ENCODE measurements at places on chromosomes 16 and 17.

DNA sequence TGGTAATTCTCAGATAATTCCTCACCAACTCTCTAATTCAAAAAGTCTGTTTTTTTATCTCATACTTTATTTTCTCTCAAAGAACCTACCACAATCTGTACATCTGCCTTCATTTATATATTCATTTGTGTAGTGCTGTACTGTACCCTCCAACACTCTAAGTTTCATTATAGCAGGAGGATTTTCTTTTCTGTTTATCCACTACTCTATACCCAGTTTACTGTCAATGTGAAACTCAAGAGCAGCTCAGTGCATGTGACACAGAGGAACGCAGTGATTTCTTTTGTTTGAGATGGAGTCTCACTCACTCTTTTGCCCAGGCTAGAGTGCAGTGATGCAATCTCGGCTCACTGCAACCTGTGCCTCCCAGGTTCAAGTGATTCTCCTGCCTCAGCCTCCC is 117.8 kb downstream of the ADAMTS18 start:
- DNase-seq, result no peak

DNA sequence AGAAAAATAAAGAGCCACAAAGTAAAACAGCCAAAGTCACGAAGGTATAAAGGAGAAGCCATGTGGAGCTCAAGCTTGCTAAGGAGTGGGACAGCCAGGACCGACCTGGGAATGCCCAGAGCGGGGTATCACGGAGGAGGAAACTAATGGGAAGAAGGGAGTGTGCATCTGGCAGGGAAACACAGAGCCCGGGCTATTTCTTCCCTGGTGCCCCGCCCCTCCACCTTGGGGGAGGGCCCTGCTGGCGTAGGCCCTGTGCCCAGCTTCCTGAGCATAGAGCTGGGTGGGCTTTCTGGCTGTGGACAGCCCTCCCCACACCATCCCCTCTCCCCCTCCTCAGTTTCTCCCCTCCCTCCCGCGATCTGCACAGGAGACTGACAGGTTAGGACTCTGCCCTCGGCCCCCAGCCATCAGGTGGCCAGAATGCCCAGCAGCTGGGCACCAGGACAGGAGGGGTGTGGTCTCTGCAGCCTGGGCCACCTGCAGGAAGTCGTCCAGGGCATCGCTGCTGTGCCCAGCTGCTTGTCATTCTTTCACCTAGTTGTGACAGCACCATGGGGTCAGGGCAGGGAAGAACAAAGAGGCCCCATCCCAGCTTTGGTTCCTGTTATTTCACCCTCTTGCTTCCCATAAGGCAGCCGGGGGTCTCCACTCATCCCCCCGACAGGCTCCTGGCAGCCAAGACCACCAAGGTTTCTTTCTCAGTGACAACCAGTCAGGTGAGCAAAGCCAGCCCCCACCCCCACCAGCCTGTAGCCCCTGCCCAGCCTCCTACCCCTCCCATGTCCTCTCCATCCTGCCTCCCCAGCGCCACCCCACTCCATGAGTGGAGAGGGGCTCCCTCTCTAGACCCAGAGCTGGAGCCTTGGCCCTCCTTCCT is 7.1 kb upstream of the DCAF7 start:
- DNase-seq, result no peak

DNA sequence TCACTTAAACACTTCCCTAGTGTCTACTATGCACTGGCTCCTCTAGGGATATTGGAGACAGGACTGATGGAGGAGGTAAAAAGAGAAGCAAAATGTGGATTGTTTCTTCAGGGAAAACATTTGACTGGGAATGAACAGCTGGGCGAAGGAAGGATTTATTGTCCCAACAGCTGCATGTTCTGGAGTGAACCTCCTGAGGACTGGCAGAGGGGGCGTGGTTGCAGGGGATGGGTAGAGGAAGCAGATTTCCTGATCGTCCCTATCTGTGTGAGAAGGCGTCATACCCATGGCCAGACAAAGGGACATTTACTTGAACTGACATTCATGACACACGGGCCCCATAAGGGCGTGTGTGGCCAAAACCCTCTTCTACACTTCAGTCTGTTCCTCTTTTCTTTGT is 321.5 kb downstream of the MAP2K4 start:
- no peak for DNase-seq

- no peak for DNase-seq
Measured at GRCh38 chr17:72182371-72182873, 61.6 kb downstream of the SOX9 start.

- DNase-seq, result no peak
Measured at GRCh38 chr16:24850289-24850938, 4.7 kb downstream of the SLC5A11 start.

DNA sequence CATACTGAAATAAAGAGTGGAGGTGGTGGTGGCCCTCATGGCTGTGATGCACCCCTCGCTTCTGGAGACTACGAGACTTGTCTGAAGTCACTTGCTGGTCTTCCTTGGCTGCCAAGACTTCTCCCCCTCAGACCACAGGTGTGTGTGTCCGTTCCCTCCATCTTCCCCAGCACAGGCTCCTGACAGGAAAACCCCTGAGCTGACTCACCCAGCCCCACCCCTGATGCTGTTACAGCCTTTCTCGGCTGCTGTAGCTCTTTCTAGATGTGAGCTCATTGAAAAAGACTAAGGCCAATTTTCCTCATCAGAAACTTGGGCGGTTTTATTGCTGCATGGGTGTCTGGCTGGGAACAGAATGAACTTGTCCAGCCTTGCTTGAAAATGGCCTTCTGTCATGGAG is 296.9 kb downstream of the TMEM114 start:
- no peak for DNase-seq

- DNase-seq, result peak; percentile 86
Measured at GRCh38 chr17:7887482-7888183, 956 bp upstream of the CHD3 start.

DNA sequence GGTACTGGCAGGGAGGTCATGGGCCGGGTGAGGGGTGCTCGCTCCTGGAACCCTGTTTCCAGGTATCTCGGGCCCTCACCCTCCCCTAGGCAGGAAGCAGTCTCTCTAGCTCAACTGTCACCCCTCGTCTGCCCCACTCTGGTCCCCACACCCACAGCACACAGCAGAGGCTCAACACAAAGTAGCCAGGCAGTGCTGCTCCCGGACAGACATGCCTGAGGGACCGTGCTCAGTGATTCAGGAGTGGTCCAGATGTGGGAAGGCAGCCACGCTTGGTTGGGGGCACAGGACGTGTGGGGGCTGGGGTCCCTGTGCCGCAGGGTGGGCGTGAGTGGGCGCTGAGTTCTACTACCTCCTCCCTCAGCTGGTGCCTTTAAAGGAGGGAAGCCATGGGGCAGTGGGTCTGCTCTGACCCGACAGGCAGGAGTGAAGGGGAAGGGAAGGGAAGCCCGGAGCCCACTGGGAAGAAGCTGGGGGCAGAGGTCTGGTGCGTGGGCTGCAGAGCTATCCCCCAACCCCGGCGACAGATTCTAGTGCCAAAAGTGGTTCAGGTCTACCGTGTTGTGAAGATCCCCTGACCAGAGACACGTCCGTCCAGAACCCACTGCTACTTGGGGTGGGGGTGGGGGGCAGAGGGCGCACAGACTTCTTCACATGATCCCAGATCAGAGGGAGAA is 11.8 kb downstream of the SLC16A3 start:
- no peak for DNase-seq

- DNase-seq, result no peak
Measured at GRCh38 chr17:35752945-35753764, at the start of gene GAS2L2. Gene GAS2L2 (minus strand): TSS chr17:35753239. CDS start chr17:35752850, 389 bp downstream.

GRCh38 chr16:27111486-27111885 is 44.8 kb downstream of the C16orf82 start:
- no peak for DNase-seq

GRCh38 chr17:6506679-6507231 is 49.6 kb downstream of the PITPNM3 start:
- no peak for DNase-seq
